ENCODE measurements at places on chromosomes 12 and 14. TPM values are rescaled to one million over a fixed set of nuclear protein-coding genes. Genes with fewer than 3 reads are reported as not detected.

DNA sequence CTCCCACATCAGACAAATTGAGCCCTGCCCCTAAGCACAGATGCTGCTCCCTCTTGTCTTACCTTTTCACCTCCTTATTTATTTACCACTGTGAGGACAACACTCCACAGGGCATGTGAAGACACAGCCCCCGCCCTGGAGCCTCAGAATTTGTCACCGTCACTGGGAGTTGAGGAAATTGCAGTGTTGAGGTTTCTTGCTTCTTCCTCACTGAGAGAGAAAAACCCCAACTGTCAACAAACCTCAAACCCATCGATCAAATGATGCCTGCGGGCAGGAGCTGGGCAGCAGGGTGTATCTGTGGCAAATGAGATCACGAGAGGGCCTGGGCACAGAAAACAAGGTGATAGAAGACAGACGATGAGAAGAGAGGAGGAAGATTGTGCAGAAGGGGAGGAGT, 30.5 kb upstream of the PLEKHG3 start:
- H3K4me1 ChIP-seq, result no peaks in the 10 kb centered on the region
- H3K36me3 ChIP-seq, result no peaks in the 10 kb centered on the region
- no peak for DNase-seq
- no peaks in the 10 kb centered on the region for H3K27me3 ChIP-seq
- no peak overlapping the region for H3K4me3 ChIP-seq

DNA sequence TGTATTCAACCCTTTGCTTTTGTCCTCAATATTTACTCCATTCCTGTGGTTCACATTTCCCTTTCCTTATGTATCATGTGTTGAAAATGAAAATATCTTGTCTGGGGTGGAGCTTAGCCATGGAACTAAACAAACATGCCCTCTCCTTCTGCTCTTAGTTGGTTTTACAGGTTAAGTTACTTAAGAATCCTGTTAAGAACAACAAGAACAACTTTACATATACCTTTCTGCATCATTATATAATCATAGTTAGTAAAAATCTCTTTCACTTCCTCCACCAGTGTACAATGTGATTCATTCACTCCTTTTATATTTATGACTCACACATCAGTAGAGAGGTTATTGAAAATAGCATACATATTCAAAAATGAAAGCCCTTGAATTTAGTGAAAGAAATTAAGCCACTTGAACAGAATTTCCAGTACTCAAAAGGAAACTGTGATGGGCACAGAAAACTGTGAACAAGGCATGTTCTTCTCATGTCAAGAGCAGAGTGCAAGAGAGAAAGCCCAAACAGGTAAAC, 307.7 kb downstream of the CCDC91 start:
- no peak overlapping the region for H3K27ac ChIP-seq
- H3K36me3 ChIP-seq, result no peaks in the 10 kb centered on the region
- no peaks in the 10 kb centered on the region for H3K4me1 ChIP-seq
- no peaks in the 10 kb centered on the region for H3K27me3 ChIP-seq
- H3K4me3 ChIP-seq, result no peak overlapping the region

GRCh38 chr12:110355073-110355472, 48.4 kb downstream of the ANAPC7 start:
- no peaks in the 10 kb centered on the region for H3K36me3 ChIP-seq
- no peak for DNase-seq

MMP19 gene
- total RNA-seq, result 5.6 TPM

Data from uterus (tissue), 4 donors.